ENCODE measurements at places on chromosomes 5 and 9.

DNA sequence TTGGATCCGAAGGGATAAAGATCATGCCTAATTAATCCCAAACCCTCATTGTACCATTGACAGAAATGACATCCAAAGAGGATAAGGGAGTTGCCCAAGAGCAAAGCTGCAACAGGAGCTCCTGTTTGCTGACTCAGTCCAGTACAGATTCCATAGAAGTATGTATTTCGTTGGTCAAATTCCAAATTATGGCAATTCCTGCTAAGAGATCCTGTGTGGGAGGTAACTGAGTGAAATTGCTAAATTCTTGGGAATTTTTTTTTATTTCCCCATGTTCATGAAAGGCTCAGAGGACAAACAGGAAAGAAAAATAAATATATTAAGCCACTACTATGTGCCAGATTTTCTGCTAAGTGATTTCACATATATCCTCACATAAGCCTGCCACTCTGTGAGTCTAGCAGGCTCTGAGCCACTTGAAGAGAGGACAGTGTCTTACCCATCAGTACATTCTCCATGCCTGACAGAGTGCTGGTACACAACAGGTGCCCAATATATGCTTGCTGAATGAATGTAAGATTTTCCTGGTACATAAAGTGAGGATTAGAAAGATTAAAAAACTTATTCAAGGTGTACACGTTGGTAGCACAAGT is 132.7 kb downstream of the GLIS3 start:
- DNase-seq, result no peak

GRCh38 chr5:151643388-151643787 is 43.3 kb downstream of the SPARC start:
- no peak for DNase-seq

GRCh38 chr5:176157656-176158055 is 80.6 kb upstream of the SIMC1 start:
- DNase-seq, result no peak

DNA sequence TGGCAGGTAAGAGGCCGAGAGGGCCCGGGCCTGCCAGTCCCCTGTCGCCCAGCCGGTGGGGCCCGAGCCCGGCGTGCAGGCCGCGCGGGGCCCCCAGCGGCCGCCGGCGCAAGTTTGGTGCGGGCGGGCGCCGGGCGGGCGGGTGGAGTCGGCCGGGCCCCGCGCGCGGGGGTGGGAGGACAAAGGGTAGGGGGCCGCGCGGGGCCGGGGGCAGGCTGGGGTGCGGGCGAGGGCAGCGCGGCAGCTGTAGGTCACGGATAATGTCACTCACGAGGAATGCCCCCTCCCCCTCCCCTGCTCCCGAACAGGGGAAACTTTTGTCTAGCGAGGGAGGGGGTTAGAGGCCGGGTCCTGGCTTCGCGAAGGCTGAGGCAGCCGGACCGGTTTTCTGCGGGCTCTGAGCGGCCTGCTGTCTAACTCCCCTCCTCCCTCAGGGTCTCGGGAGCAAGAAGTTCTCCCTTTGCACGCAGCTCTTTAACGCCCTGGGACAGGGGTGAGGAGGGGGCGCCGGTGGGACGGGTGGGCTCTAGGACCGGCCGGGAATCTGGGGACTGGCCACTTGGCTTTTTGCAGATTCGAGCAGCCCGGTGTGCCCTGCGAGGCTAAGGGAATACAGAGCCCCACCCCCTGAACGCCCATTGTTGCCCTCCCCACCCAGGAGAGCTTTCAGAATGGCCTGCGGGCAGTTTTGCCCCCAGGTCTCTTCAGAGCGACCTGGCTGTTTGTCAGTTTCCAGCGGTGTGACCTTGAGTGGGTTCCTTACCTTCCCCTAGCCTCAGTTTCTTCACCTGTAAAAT is 21.3 kb upstream of the NDST1 start:
- DNase-seq, result no peak

GRCh38 chr5:6734781-6735180 is 21.5 kb downstream of the TENT4A start:
- DNase-seq, result no peak

- no peak for DNase-seq
Measured at GRCh38 chr5:76617229-76617628, 6.0 kb downstream of the F2RL2 start.

GRCh38 chr9:33329117-33329563 is 38.8 kb downstream of the NFX1 start:
- no peak for DNase-seq

GRCh38 chr5:82584631-82585030 is 306.5 kb upstream of the RPS23 start:
- DNase-seq, result no peak

DNA sequence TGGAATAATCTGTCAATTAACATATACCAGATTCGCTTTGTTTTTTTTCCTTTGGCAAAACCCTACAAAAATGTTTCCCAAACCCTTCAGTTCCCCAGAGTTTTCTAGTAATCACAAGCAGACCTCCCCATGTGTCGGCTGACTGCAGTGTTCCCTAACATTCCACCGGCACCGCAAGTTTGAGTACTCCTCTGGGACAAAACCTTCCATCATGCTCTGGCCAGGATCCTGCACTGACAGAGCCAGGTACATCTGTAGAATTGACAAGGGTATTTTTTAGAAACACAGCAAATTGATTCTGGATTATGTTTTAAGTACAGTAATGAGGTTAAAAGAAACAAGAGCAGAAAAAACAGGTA is 174.7 kb downstream of the GAS1 start:
- DNase-seq, result no peak

GRCh38 chr9:15843316-15843715 is 290.5 kb downstream of the CCDC171 start:
- no peak for DNase-seq

DNA sequence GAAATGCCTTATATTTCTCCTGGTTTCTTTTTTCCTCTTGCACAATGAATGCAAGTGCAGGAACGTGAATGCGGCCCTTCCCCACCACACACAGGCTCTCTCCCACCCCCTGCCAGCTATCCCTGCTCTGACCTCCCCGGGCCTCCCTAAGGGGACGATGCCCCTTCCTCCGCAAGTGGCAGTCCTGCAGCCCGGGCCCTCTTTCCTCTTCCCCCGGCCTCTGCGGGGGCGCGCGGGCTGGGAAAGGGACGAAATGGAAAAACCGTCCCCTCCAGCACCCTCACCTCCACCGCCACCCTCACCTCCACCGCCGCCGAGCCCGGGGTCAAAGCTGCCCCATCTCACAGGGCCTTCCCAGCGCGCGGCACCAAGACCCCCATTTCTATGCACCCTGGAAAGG is 44.7 kb downstream of the GAS1 start:
- no peak for DNase-seq

DNA sequence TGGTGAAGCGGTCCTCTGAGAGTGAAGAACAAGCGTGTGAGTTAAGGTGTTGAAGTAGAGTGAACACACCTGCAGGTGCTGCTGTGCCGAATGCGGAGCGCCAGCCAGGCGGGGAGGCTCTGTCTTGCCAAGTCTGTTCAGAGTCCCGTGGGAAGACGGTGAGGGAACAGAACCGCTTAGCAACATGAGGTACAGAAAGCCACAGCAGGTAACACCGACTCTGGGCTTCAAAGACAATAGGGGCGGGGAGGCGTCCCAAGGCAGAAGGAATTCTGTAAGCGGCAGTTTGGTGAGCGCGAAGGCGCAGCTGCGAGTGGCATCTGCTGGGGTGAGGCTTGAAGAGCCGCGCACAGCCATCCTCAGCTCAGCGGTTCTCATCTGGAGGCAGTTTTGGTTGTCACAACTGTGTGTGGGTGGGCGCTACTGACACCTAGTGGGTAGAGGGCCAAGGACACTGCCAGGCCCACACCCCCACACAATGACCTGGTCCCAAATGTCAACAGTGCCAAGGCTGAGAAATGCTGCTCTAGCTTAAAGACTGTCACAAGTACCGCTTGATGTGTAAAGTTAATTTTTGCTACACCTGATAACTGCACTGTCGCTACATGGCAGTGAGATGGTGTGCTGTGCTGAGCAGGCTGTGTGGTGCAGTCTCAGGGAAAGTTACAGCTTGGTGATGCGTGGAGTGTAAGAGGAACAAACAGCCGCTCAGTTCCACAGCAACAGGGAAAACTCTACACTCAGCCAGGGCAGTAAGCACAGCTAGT is 67.4 kb upstream of the TBC1D9B start:
- DNase-seq, result no peak

DNA sequence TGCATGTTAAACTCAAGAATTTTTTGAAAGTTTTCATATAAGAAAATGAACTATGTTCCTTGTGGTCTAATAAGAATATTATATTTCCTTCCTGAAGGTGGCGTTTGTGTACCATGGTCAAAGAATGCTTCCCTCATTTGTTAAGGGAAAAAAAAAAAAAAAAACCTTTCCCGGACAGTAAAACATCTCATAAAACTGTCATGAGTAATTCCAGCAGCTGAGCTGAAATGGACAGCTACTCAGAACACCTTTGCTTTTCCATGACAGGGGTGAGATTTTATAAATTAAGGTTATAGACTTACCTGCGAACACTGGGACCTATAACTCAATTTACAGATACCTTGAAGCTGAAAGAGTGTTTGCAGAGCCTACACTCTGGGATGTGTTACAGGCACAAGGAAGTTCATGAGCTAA is 113.2 kb upstream of the RANBP3L start:
- no peak for DNase-seq

DNA sequence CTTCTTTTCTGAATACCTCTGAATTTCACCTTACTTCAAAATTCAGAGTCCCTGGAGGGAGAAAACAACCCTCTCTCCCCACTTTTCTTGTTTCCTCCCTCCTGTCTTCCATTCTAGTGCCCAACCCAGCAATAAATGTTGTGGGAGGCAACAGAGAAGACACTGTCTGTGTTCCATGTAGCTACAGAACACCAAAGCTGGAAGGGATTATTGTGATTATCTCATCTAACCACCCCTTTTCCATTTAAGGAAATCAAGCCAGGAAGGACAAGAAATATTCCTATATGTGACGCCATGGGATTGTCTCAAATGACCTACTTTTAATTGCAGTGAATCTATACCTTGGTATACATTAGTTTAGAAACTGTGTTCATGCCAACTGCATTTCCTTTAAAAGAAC is 476.6 kb upstream of the TNC start:
- DNase-seq, result no peak

- no peak for DNase-seq
Measured at GRCh38 chr5:62149879-62150278, 156.1 kb upstream of the KIF2A start.

GRCh38 chr5:124885490-124885889 is 139.1 kb upstream of the ZNF608 start:
- DNase-seq, result no peak

DNA sequence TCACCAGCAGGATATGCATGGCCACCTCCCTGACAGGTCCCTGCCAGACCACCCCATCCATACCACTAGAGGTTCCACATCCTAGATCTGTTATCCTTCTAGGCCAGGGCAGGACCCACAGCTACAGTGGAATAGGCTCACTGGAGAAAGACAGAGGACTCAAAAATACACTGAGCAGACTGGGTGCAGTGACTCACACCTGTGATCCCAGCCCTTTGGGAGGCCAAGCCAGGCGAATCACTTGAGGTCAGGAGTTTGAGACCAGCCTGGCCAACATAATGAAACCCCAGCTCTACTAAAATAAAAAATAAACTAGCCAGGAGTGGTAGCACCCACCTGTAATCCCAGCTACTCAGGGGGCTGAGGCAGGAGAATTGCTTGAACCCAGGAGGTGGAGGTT is 56.5 kb upstream of the TESK1 start:
- no peak for DNase-seq

DNA sequence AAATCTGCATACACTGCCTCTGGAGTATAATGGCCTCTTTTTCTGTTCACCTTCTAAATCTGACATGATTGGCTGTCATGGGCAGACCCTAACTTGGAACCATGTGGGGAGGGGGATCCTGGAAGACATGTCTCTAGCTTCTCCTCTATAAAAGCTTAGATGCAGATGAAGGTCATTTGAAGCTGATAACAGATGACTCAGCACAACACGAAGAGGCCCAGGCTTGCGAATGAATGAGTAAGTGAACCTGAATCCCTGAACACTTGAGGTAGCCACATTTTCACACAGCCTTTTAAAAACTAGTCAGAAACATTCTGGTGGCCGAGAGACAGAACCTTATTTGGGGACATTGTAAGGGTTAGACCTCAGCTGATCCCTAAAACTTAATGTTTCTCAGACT is 282.6 kb downstream of the ELAVL2 start:
- DNase-seq, result no peak

- no peak for DNase-seq
Measured at GRCh38 chr9:123784518-123784917, 145.4 kb downstream of the DENND1A start.

GRCh38 chr9:133581513-133582343 is 27.5 kb downstream of the FAM163B start:
- DNase-seq, result no peak

- DNase-seq, result no peak
Measured at GRCh38 chr9:70060148-70060882, 16.7 kb downstream of the MAMDC2 start.

DNA sequence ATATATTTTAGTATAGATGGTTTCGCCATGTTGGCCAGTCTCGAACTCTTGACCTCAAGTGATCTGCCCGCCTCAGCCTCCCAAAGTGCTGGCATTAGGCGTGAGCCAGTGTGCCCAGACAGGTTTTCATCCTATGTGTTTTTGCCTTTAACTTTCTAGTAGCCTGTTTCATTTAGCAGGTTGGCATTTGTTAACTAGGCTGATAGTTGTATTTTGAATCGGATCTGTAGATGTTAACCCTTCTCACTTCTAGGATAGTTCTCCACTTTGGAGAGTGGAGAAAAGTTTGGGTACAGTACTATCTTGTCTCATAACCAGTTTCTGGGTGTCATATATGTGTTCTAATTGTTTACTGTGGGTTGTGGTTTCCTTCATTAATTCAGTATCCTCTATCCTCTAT is 7.3 kb upstream of the FGF18 start:
- no peak for DNase-seq

- DNase-seq, result no peak
Measured at GRCh38 chr9:76818271-76818670, 54.0 kb downstream of the PCA3 start.

GRCh38 chr5:32331217-32331934 is 18.6 kb upstream of the MTMR12 start:
- no peak for DNase-seq
